LoVo (cell line): ENCODE measurements at places on chromosomes 12 and 14.

- peak; percentile 7 for DNase-seq
These were observed 50.3 kb downstream of the ADAMTS20 start for GRCh38 chr12:43501703-43502102.

DNA sequence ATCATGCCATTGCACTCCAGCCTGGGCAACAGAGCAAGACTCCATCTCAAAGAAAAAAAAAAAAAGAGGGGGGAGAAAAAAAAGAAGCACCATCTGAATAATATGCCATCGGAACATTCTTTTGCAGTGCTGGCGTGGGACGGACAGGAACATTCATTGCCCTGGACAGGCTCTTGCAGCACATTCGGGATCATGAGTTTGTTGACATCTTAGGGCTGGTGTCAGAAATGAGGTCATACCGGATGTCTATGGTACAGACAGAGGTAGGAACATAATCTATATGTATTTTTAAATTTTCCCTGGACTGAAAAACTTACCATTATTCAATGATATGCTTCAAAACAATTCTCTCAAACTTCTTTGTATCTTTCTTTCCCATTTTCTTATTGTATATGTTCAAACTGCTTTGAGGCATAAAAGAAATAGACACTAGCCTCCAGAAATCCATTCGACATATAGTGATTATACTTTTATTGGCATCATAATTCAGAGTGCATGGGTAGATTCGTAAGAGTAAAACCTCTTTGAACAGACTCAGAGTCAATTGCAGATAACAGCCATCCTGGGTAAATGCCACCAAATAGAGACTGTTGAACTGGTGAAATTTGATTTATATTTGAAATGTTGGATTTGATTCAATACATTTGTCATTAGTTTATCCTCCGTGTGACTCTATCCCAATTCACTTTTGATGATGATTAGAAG, 199.7 kb downstream of the EPS8 start:
- DNase-seq: no peak

DNA sequence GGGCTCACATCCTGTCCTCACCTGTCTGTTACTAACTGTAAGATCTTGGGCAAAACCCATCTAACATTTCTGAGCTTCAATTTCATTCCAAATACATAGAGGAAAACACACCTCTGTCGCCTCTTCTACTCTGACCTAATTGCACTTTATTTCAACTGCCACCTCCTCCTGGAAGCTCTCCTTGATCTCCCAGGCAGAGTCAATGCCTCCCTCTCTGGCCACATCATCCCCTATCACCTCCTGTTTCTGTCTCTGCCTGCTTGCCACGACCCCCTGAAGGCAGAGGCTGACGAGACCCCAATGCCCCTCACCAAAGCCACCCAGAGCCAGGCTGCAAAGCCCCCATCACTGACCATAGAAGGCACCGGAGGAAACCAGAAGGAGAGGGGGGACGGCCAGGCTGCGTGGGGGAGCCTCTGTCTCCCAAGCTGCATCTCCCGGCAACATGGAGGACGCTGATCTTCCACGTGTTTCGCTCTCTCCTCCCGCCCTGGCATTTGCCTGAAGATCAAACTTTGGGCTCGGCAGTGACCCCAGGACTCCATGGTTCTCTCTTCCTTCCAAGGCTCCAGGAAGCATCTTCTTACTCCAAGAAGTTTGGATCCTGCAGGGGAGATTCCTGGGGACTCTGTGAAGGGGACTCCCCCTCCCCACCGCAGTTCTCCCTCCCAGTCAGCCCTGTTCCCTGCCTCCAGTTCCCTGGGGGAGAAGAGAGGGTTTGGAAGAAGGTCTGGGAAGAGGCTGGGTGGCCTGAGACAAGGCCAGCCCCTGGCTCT, 50.1 kb upstream of the BCL11B start:
- DNase-seq: no peak

DNA sequence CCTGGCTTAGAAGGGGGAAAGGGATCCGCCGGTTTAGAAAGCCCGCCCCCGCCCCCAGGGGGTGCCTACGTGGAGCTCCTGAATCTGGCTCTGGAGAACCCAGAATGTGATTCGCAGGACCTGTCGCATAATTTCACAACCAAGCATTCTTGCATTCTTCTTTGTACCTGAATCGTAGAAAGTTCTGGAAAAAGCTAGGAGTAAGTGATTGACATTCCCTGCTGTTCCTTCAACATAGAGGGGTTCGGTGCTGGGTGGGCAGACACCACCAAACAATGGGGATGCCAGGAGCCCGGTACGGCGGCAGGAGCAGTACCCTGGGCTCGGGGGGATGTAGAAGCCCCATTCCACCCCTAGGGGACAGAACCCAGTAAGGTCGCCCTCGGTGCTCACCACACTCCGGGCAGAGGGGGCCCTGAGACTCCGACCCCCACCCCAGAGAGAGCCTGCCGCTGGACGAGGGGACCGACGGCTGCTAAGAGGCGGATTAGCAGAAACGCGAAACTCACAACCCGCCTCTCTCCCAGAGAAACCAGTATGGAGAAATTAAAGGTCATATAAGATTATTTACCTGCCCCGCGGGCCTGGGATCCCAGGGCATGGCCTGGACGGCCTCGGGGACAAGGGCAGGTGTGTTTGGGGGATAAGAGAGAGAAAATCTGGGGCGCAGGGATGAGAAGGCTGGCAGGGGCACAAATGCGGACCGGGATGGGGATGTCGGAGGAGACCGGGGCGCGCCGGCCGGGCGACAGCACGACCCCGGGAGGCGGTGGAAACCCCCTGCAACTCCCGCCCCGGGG, 520 bp downstream of the CSRP2 start:
- peak; percentile 36 for DNase-seq

DNA sequence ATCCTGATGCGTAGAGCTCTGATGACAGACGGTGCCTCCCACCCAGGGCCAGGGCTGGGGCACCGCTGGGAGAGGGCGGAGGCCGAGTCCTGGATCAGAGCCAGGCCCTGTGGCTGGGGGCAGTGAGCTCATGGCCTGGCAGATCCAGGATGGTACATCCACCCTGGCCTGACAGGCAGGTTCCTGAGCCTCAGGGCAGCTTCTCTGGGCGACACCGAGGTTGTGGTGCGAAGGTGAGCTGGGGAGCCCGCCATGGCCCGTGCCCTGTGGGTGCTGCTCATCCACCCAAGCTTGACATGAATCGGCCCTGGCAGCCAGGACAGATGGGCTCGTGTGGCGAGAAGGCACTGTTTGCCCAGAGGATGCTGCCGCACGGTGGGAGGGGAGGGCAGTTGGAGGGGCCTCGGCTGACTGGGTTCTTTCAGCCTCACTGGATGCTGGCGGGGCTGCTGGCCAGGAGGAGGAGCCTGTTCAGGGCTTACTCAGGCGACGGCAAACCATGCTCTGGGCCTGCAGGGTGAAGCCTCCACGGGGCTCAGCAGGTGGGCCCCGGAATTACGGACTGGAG, 16.6 kb downstream of the LRTM2 start:
- DNase-seq: no peak

DNA sequence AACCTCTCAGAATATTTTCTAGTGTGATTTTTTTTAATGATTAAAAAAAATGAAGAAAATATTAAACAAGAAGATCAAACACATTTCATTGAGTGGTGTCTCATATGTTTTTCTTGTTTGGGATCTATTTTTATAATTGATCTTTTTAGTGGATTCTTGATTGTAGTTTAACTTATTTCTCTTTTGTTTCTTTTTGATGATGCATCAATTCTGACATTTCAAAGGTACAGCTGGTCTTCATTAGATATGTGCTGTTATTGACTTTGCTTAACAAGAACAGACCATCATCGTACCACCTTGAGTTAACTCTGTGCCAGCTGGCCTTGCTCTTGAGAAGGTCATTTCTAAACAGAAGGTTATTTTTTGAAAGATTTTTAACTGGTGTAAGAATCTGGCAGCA, 45.8 kb upstream of the FGD4 start:
- no peak for DNase-seq

DNA sequence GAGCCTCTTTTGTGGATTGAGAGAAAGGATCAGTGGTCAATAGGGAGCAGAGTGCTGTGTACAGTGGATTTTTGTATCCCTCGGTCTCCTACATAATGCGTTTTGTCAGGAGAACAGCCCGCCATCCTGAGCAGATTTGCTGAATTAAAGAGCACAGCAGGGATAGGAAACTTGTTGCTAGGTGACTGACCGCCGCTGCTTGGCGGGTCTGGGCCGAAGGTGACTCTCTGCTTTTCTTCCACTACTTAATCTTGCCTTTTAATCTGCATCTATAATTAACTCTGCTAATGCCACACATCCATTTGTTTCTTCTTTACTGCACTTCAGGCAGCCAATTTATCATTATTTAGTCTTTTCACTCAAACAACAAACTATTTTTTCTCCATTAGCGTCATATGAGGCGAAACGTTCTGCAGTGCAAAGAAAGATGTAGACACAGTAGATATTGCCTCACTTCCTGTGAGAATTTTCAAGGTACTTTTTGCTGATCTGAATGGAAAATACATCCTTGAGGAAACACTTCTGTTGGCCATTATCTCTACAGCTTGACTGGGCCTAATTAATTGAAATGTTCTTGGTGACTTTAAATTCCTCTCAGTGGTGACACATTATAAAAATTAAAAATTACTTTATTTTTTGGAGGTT, 108.0 kb downstream of the PPM1A start:
- no peak for DNase-seq

- DNase-seq: no peak
These were observed 358.4 kb downstream of the DPF3 start for GRCh38 chr14:72535485-72535884.

GRCh38 chr12:104699489-104700190, 242.9 kb downstream of the CHST11 start:
- no peak for DNase-seq

- DNase-seq: no peak
These were observed 78.5 kb downstream of the CCDC91 start for GRCh38 chr12:28268608-28269229.

- DNase-seq: no peak
These were observed 907.5 kb upstream of the MDGA2 start for GRCh38 chr14:48582938-48583337.

DNA sequence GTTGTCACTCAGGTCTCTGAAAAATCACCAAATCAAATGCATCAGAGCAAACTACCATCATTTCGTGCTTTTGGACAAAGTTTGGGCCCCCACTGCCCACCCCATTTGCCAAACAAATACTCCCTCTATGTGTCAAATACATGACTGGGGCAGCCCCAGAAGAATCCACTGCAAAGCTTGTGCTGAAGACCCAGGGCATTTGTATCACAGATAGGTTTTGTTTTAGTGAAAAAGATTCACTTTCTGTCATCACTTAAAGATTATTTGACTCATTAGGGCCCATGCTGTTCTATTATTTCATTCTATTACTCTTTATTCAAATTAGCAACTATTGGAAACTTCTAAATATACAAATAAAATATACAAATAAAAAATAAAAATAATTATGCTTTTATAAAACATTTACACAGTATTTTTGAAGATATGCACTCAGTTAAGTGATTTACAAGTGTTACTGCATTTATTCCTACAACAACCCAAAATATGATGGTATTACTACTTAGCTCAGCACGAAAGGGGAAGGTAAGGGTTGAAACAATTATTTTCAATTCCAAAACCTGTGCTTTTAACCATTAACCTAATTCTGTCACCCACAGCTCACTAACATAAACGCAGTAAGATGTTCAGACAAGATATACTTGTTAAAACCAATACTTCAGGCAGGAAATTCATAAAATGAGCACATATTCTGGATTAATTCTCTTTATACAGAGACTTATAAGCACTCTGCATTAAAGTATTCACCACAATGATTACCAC, 36.5 kb downstream of the LRIG3 start:
- DNase-seq: no peak

GRCh38 chr14:39366460-39367386, 65.5 kb downstream of the FBXO33 start:
- no peak for DNase-seq

GRCh38 chr14:94458096-94458495, 5.5 kb upstream of the SERPINA11 start:
- no peak for DNase-seq

GRCh38 chr14:66249544-66249943, 236.6 kb upstream of the CCDC196 start:
- DNase-seq: no peak

- no peak for DNase-seq
These were observed 19.2 kb upstream of the DYNC1H1 start for GRCh38 chr14:101945171-101945570.

DNA sequence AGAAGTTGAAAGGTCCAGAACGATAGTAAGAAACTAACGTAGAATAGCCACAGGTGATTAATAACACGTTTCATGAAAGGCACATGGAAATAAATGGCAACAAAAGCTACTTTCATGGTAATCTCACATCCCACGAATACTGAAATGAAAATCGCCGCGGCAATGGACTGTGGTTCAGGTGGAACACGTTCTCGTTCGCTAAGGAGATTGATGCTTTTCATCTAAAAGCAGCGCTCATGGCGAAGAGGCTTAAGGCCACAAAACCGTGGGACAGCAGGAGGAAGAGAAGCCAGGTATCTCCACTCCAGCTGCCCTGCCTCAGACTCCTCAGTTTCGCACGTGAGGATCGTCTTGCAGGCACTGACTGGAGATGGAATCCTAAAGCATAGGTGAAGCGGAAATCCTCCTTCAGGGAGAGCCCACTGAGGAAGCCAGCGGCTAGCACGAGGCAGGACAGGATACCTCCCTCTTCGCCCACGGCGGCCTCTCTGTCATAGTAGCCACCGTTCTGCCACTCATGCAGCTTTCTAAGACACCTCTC, 696 bp upstream of the GPHN start:
- peak; percentile 69 for DNase-seq

- no peak for DNase-seq
These were observed 194.5 kb upstream of the GZMB start for GRCh38 chr14:24828486-24828885.

DNA sequence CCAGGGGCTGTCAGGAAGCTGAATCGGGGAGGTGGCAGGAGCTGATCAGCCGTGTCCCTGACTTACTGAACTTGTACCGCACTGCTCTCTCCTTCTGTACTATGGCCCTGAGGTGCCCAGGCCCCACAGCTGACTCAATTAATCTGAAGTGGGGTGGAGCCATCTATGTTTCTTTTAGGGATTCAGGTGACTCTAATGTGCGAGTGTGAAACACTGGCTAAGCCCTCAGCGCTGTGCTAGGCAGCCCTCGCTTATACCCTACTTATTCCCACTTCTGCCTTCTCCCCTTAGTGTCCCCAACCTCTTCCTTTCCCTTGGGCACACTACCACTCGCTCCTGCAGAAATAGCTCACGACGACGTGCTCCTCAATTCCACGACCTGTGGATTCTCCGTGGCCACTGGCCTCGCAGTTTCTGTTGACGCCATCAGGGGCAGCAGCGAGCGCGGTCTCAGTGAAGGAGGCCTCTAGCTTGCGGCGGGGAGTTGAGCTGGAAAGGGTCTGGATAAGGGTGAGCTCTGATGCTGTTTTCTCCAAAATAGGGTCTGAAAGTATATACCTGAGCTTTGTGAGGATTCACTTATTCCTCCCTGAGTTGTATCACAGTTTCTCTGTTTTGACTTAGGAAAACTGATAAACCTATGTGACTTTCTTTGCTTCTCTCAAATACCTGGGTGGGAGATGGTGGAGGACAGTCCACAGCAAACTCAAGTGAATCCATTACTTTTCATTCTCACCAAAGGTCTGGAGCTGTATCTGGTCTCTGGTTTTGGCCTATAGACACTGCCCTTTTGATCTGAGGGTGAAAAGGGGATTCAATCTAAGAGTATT, 167.6 kb downstream of the SLC41A2 start:
- DNase-seq: peak; percentile 57

- DNase-seq: no peak
These were observed 8.3 kb upstream of the VDR start for GRCh38 chr12:47913081-47913480.

GRCh38 chr14:68589447-68590200, 203.2 kb downstream of the ZFP36L1 start:
- DNase-seq: no peak
